ENCODE measurements at places on chromosomes 16 and 17.

DNA sequence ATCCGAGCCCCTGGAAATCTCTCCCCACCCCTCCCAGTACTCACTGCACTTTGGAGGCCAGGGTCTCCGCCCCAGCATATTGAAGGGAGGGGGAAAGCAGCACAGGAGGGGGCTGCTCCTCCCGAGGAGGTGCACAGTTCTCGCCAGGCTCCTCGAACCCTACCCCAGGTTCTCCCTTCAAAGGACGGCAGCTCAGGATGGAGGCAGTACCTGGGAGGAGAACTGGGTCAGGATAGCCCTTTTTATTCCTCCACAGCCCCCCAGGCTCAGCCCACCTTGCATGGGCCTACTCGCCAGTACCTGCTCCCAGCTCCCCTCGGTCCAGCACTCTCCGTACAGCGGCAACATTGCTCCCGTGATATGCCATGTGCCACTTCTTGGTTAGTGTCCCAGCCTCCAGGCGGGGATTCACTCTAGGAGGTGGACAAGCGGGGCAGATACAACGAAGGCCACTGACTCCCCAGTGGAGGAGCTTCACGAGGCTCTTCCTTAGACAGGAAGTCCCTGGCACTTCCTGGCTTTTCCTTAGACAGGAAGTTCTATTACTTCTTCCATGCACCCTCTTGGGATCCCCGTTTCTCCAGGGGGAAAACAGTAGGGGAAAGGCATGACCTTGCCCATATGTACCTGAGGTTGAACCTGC lies 2.1 kb upstream of the GPS2 start:
- no peak for DNase-seq

GRCh38 chr16:30184891-30185682 lies 1.7 kb downstream of the CORO1A start:
- DNase-seq: no peak

DNA sequence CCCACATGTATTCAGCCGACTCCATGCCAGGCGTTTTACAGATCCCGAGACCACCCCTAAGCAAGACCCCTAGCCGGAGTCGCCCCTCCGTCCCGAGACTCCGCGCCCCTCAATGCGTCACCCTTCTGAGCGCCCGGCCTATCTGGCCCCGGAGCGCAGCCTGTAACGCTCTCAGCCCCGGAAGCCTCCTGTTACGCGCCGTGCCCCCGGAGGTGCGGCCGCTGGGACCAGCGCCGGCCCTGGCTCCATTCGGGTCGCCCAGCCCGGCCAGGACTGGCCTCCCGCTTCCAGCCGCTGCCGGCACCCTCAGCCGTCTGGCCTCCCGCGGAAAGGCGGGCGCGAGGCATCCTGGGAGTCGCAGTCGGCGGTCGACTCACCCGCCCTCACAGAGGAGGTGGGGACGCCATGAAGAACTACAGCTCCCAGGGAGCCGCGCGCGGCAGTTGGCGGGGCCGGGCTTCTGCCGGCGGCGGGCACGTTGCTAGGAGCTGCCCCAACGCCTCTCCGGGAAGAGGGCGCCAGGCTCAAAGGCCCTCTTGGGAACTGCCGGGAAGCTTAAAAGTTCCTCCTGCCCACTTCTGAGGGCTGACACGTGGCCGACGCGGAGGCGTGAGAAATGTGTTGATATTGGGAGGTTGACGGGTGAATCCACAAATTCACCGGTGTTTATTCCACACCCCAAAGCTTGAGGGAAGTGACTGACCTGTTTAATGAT lies at the start of gene FBF1:
Gene FBF1 (minus strand): TSS at position 316 of the 715 bp plus-strand sequence. CDS start 2,893 bp downstream, outside the sequence.
- peak; percentile 93 for DNase-seq

DNA sequence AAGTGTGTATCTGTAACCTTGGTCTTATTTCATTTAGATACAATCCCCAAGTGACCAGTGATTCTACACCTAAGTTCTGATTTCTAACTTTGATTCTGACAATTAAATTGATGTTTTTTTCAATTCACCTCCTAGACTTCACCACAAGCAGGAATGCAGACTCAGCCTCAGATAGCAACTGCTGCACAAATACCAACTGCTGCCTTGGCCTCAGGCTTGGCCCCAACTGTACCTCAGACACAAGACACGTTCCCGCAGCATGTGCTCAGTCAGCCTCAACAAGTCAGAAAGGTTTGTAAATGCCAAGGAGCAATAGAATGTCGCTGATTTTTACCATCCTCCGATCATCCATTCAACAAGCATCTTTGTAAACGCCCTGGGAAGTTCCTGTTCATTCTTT lies 177.7 kb downstream of the MRTFB start:
- DNase-seq: no peak

DNA sequence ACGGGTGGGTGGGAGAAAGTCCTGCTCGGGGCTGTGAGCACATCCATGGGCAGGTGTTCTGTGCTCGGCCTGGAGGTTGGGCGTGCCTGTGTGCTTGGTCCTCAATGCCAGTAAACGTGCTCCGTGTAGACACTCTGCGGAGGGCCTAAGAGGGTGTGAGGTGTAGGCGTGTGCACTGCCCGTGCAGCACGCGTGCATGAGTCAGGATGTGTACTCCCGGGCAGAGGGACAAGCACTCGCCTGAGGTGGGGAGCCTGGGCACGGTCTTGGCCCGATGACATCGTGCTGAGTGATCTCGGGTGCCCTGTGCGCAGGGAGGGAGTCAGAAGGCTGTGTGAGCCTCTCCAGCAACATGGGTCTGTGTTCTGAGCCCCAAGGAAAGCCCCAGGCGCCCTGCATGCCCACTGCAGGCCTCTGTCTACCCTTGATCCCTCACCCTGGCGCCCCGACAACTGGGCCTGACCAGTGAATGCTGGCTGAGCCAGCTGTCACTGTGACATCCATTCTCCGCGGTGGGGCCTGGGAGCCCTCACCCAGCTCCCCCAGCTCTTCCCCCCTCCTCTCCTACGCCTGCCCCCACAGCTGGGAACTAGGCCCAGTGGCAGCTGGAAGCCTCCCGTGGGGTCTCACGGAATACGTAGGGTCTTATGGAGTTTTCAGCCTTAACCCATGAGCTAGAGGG lies 23.5 kb upstream of the NXPH3 start:
- no peak for DNase-seq

DNA sequence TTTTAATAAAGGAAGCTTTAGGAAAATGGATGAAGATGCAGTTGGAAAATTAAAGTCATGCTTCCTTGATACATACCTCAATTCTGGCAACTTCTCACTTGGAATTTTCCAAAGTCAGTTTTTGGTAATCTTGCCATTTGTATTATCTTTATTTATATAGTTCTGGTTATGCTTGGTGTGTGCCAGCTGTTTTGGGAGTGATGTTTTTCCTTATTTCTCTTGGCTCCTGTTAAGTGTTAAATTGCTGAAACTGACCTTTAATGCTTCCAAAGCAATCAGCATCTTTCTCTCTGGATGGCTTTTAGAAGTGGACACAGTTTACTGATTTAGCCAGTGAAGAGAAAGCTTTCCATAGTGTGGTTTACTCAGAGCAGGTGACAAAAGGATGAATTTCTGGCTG lies 70.1 kb upstream of the HAS3 start:
- no peak for DNase-seq

GRCh38 chr16:83692224-83692623 lies 115.6 kb upstream of the HSBP1 start:
- DNase-seq: no peak

- DNase-seq: no peak
These were observed 3.3 kb downstream of the COTL1 start for GRCh38 chr16:84614623-84614967.

- DNase-seq: no peak
These were observed 52.5 kb downstream of the WSB1 start for GRCh38 chr17:27346228-27346899.

DNA sequence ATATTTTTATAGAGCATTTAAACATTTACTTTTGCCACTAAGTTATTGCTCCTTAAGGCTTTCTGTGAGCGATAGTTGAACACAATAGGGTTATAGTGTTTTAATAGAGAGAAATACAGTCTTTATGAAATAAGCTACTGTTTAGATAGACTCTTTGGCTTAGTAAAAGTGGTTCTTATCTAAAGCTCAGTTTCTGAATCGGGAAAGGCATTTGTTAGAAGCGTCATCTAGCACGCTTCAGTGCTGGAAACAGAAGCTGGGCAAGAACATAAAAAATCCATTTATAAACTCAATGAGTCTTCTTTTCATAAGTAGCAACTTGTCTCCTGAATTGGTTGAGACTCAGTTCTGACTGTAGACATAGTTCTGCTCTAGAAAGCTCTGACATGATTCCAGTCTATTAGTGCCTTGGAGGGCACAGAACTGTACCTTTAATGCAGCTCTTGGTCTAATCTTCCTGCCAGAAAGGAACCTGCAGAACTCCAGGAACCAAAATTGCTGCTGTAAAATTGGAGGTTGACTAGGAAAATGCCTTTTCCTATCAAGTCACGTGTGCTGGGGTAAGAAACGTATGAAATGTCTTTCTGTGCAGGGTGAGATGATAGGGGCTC lies 55.4 kb upstream of the DNAJA2 start:
- DNase-seq: peak; percentile 92

DNA sequence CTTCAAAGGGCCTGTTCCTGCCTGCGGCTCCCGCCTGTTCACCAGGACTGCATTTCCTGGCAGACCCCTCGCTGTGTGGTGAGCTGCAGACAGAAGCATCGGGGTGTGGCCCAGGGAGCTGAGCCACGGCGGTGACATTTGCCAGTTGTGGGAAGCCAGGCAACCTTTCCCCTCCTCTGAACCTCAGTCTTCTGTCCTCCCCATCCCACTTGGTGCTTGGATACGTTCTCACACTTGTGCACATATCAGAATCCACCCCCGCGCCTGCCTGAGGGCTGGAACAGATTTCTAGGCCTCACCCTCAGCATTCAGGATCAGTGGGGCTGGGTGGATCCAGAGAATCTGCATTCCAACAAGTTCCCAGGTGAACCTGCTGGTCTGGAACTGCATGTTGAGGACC lies 63.5 kb downstream of the CRISPLD2 start:
- no peak for DNase-seq

DNA sequence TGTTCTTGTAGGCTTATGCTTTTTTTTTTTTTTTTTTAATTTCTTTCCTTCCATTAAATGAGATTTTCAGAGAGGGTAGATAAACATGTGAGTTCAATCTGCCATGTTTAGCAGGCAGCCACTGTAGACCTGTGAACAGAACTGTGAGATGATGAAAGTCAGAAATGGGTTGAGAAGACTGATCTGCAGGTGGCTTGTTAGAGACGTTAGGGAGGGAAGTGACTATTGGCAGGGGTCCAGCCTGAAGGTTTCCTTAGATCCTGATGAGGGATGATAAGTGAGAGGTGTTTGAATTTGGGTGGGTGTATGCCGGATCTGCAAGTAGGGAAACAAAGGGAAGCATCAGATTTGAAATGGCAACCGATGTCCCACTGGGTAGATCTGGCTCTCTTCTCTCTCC lies 157.8 kb downstream of the HS3ST3B1 start:
- DNase-seq: no peak

DNA sequence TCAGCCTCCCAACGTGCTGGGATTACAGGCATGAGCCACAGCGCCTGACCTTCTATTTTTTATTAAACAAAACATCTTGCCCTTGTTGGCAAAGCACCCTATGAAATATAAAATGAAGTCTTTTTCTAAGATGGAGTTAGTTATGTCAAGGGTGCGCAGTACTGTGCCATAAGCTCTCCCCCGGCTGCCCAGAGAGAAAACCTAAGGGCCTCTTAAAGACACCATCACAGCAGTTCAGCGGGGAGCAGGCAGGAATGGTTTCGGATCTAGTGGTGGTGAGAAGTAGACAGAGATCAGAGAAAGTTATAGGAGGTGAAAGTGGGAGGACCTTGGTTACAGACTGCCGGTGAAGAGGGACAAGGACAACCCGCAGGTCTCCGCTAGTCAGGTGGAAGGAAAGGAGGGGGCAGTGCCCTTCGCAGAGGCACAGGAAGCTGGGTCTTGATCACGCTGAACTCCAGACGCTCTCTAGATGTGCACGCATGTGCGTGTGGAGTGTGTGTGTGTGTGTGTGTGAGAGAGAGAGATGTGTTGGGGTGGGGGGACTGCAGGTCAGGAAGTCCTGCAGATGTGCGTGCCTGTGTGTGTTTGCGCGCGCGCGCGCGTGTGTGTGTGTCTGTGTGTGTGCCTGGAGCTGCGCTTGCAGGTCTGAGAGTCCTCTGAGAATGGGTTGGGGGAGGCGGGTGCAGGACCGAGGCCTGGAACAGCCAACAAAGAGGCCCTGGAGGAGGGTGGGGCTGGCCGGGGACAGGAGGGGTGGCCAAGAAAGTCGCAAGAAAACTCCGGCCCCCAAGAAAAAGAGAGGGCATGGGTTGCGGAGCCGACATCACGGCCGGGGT lies 748 bp upstream of the CMTM3 start:
- peak; percentile 83 for DNase-seq

DNA sequence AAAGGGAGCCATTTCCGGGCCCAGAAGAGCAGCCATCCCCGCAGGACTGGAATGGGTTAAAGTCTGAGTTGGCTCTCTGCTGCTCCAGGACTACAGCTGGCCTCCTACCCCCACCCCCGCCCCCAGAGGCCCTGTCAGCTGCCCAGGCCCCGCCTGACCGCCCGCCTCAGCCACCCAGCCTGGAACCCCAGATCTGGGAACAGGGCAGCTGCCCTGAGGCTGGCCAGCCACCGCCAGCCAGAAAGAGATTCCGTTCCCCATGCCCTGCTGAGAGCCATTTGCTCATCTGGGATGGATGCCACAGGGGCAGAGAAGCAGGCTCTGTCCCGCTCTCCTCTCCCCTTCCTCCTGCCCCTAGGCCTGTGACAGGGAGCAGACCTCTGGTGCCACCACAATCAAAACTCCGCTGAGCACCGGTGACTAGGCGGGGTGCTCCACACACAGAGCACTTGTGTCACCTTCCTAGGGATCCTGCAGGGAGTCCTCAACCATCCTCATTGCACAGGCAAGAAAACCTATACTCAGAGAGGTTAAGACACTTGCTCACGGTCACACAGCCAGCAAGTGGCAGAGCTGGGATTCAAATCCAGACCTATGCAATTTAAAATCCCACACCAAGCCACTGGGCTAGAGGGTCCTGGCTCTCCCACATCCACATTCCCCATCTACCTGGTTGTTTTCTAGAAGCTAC lies 44.1 kb downstream of the ZNF423 start:
- peak; percentile 9 for DNase-seq

- no peak for DNase-seq
These were observed 3.1 kb downstream of the BANP start for GRCh38 chr16:87954361-87954760.

DNA sequence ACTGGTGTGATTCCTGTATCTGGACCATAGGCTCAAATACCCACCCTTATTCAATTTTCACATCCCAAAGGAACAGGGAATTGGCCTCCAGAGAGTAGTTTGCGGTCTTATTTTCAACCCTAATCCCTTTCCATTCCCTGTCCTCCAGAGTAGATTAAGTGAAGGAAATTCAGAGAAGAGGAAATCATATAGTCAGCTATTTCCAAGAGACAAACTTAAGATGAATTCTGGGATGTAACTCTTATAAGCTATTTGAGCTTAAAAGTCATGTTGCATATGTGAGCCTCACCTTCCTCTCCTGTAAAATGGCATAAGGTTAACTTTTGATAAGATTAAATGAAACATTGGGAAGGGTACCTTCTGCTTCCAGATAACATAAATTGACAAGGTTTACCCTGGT lies 37.4 kb upstream of the ADAMTS18 start:
- DNase-seq: no peak

GRCh38 chr16:4288148-4288921 lies 15.5 kb upstream of the TFAP4 start:
- peak; percentile 42 for DNase-seq

Measured in foreskin melanocyte (primary cell).